ENCODE measurements at places on chromosomes 16 and 17. TPM values are rescaled to one million over a fixed set of nuclear protein-coding genes. Genes with fewer than 3 reads are reported as not detected.

DNA sequence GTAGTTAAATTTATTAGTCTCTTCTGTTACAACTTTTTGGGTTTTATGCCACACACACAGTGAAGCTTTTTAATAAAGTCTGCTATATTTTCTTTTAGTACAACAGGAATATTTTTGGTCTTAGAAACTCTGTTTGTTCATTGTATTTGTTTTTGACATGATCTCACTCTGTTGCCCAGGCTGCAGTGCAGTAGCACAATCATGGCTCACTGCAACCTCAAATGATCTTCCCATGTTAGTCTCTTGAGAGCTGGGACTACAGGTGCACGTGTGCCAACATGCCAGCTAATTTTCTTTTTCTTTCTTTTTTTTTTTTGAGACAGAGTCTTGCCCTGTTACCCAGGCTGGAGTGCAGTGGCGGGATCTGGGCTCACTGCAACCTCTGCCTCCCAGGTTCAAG, 27.1 kb downstream of the PPM1D start:
- H3K36me3 ChIP-seq = no peaks in the 10 kb centered on the region
- no peak for DNase-seq
- no peaks in the 10 kb centered on the region for H3K4me1 ChIP-seq
- no peak overlapping the region for H3K4me3 ChIP-seq
- H3K27me3 ChIP-seq = no peaks in the 10 kb centered on the region

DNA sequence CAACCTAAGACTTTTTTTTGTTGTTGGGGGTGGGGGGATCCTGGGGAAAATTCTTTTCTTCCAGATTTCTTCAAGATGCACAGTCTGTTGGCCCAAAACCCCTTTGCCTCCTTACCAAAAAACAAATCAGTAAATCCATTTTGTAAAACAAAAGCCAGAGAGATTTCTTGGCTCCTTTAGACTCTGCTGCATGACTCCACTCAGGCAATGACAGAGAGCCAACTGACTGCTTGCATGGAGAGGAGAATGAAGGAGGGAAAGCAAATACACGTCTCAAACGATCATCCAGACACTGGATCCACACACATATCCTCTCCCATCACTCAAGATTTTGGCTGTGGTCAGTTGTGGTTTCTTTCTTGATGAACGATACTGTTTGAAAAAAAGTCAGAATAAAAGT, 13.8 kb downstream of the COPRS start:
- H3K4me1 ChIP-seq = no peaks in the 10 kb centered on the region
- DNase-seq = no peak
- no peaks in the 10 kb centered on the region for H3K27me3 ChIP-seq
- H3K36me3 ChIP-seq = no peaks in the 10 kb centered on the region

KDM6B gene
- total RNA-seq = 44.8 TPM

GRCh38 chr17:2384439-2385127, 16.3 kb downstream of the MNT start:
- no peaks in the 10 kb centered on the region for H3K36me3 ChIP-seq

GRCh38 chr16:66238696-66239095, 127.8 kb upstream of the CDH5 start:
- H3K36me3 ChIP-seq = no peaks in the 10 kb centered on the region
- no peak overlapping the region for H3K27ac ChIP-seq
- no peak for DNase-seq
- H3K27me3 ChIP-seq = no peaks in the 10 kb centered on the region
